ENCODE measurements at places on chromosomes 3 and 15. TPM values are rescaled to one million over a fixed set of nuclear protein-coding genes. Genes with fewer than 3 reads are reported as not detected.

DNA sequence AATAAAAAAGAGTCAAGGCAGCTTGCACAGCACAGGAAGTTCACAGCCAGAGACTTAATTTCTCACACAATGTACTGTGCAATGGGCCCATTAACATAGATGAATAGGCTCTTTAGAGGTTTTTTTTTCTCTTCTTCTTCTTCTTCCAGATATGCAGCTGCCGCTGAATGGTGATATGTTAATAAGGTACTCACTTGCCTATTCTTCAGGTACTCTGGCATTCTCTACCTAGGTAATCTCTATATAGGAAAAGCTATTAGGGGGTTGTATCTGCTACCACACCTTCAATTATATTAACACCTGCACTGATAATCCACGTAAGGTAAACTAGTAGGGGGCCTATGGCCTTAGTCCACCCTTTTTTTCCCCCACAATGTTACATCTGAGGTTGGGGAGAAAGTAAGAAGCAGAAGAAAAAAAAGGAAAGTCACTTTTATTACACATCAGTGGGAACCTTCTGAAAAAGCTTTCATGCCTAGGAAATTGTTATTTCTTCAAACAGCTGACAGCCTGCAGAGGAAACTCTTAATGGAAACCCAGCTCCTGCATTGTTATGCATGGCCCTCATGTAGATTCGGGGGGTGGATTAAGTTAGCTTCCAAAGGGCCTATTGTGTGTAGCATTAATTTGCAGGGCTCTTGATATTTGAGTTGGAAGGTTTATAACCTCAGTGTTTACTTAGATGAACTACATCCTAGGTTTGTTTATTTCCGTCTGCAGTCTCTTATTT lies 525.5 kb downstream of the ZIC1 start:
- no peak for DNase-seq

DNA sequence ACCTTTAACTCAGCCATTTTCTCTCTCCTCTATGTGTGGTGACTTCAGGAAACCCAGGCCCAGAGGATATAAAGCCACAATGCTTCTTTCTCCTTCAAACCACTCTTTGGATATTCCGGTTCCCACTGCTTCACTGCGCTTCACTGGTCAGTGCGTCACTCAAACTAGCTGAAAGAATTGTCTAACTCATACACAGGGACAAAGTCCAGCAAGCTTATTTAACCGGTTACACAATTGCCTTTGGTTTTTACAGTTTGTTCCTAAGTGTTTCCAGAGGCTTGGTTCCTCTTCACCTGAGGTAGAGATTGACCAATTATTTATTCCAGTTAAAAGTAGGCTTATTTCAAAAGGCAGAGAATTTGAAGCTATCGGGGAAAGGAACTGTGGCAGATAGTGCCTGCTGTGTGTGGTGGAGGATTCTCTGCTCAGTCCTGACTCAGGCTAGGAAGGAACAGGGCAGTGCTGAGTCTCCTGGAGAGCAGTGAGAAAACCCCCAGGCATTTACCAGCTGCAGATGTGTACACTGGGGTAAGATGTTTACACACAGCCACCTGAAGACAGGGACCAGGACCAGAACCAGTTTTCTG lies at the start of gene HGD:
HGD (minus strand) TSS at position 145 of the 587 bp plus-strand sequence; CDS start at position 17, 128 bp downstream.
- no peak for DNase-seq

- no peak for DNase-seq
These were observed 1379.1 kb downstream of the ZPLD1 start for GRCh38 chr3:103813955-103814354.

- DNase-seq, result no peak
These were observed 1.6 kb downstream of the GABPB1 start for GRCh38 chr15:50353251-50353974.

DNA sequence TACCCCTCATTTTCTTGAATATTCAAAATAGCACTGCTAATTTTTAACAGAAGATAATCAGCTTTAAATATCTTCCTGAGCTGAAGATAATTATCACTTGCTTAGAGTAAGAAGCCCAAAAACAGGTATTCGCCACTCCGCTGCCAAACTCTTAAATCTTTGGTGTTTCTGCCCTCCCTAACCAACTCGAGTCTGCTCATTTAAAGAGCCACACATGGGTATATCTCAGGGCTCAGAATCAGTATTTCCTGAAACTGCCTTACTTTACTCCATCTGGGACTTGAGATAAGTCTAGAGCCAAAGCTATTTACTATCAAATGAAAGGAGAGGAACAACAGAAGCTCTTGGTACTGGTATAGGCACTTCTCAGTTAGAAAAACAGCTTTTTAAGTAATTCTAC lies 10.8 kb downstream of the PDCD10 start:
- DNase-seq, result no peak

DNA sequence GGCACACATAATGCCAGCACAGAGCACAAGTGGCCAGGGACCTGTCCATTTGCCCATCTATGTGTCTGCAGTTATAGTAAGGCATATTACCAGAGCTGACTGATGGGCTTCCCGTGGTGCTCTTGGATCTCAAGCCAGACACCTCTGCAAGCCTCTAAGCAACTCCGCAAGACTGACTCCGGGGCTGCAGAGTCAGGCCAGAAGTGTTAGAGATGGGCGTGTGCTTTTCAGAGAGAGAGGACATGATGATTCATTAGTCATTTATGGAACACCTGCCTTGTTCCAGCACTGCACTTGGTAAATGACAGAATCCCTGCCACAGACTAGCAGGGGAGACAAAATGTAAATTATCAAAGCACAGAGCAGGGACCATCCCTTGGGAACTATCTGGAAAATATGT lies 559.0 kb downstream of the PDCD6IP start:
- DNase-seq, result no peak

GRCh38 chr3:48662145-48662752 lies 437 bp downstream of the CELSR3 start:
- DNase-seq, result no peak

DNA sequence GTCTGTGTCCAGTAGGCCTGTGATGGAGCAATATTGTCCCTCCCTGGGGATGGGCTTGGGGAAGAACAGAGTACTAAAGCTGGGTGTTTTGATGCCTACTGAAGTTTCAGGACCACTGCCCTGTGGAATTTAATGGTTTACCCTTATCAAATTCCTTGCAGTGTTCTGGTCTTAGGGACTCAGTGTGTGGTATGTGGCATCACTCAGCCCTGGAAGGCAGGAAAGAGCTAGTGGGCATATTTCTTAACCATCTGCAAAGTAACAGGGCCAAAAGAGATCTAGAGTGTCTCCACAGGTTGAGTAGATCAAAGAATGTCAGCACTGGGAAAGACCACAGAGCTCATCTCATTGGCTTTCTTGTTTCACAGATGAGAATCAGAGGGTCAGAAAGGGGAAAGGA lies 11.8 kb upstream of the SCN10A start:
- no peak for DNase-seq

- peak; percentile 77 for DNase-seq
These were observed at the start of gene MYLK for GRCh38 chr3:123884203-123884831. TSS of gene MYLK (minus strand) at chr3:123884332. CDS start at chr3:123793841, 90,491 bp downstream.

DNA sequence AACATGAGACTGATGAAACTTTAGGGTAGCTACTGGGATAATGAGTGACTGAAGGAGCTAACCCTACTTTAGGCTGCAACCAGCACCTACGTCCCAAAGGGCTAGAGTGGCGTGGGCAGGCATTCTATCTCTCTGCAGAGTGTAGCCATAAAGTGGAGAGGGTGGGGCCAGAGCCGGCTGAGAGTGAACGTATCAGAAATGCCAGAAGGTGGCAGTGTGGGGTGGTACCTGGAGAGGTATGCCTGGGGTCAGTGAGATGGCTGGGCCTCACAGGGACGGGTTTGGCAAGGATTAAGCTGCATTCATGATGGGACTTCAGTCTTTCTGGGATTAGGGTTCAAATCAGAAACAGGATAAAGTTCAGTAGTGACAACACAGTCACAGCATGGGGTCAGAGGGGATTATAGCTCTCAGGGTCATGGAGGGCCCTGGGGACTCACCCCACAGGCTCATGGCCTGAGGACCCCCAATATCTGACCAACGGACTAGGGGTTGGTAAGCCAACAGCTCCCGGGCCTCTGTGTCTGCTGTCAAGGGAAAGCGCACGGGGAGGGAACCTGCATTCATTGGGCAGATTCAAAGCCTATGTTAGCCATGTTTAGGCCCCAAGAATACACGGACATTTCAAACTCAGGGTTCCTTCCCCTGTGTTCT lies 86.5 kb upstream of the FOXB1 start:
- DNase-seq, result peak; percentile 16

Gene ARPP21
- not detected for total RNA-seq
